ENCODE measurements at places on chromosomes 12 and 14.

DNA sequence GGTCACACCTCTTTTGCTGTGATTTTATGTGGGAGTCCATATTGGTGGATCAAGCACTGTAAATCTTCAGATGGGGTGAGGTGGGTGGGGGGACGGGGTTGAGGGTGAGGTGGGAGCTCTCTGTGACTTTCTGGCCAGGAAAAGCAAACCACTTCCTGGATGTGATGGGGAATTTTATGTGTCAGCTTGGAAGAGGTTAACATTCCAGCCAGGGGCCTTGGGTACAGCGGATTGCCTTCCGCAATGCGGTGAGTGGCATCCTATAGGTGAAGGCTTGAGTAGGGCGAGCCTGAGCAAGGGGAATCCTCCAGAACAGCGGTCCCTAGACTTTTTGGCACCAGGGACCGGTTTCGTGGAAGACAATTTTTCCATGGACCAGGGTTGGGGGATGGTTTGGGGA is 36.2 kb downstream of the DLK1 start:
- no peaks in the 10 kb centered on the region for H3K36me3 ChIP-seq
- no peak for DNase-seq
- H3K4me1 ChIP-seq: no peaks in the 10 kb centered on the region
- H3K4me3 ChIP-seq: no peak overlapping the region

DNA sequence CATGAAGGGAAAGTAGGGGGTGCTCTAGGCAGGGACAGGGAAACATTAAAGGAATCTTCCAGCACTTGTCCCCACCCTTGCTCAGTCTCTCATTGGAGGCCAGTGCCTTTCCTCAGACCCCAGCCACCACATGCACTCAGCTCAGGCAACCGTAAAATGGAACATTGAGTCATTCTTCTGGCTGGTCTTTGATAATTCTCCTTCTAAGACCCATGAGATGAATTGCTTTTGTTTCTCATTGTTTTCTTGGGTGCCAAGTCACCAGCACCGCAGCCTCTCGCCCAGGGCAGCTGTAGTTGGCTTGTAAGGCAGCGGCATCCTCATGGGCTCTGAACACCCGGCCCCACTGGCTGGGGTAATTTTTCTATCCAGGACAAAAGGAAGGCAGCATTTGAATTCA is 108.2 kb downstream of the PHETA1 start:
- no peaks in the 10 kb centered on the region for H3K36me3 ChIP-seq
- H3K27me3 ChIP-seq: no peaks in the 10 kb centered on the region
- H3K27ac ChIP-seq: no peak overlapping the region
- DNase-seq: no peak
- H3K4me1 ChIP-seq: peaks cover 1% of the 10 kb centered on the region
- H3K4me3 ChIP-seq: no peak overlapping the region

DNA sequence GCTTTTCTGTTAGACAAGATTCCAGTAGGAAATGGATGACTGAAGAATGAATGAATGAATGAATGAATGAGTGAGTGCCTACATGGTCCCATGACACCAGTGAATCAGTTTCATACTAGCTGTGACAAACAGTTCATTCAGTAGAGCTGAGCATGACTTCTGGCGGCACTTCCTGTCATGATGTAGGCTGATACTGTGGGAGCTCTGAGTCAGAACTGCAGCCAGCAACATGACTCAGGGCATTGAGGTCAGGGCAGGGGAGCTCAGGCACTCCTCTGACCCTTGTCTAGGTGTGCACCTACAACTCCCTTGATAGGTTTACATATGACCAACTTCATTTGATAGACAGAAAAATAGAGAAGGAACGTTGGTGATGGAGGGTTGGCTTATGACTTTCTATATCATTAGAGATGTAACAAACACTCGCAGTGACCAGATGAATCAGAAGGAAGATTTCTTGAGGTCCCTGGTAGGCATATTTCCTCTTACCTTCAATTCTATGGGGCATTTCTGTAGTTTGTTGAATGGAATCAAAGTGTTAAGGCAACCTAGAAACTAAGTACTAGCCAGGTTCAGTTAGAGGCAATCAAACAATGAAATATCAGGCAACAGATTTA is 139.3 kb upstream of the ARHGAP5 start:
- no peaks in the 10 kb centered on the region for H3K36me3 ChIP-seq
- DNase-seq: peak; percentile 74
- no peaks in the 10 kb centered on the region for H3K27me3 ChIP-seq
- H3K27ac ChIP-seq: peak overlapping the region; percentile 14
- H3K4me3 ChIP-seq: no peak overlapping the region

- no peak for DNase-seq
- H3K4me1 ChIP-seq: no peaks in the 10 kb centered on the region
- H3K27ac ChIP-seq: no peak overlapping the region
Measured at GRCh38 chr12:54463034-54463433, 10.4 kb downstream of the GTSF1 start.

DNA sequence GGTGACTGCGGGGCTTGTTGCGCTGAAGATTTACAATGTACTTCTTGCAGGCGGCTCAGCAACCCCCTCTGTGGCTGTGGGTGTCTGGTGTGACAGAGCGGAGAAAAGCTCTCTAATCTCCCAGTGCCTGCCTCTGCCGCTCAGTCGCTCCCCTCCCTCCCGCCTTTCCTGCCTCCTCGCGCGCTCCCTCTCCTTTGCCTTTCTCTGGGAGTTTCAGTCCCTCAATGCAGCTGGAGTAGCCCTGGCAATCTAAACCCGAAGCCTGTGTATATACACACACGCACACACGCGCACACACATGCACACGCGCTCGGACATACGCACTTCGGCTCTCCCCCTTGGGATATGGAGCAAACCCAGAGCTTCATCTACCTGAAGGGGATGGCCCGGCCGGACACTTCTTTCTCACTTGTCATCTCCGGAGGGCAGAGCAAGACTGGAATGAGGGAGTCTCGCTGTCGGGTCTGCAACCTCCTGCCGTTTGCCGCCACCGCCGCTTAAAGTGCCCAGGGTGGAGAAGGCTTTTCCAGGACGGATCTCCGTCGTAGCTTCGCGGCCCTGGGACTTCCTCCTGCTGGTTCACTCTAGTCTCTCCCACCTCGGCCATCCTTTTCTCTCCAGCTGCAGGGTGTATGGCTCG is 599 bp upstream of the TRHDE start:
- H3K36me3 ChIP-seq: peaks cover 4% of the 10 kb centered on the region
- H3K4me3 ChIP-seq: peak overlapping the region; percentile 26

DNA sequence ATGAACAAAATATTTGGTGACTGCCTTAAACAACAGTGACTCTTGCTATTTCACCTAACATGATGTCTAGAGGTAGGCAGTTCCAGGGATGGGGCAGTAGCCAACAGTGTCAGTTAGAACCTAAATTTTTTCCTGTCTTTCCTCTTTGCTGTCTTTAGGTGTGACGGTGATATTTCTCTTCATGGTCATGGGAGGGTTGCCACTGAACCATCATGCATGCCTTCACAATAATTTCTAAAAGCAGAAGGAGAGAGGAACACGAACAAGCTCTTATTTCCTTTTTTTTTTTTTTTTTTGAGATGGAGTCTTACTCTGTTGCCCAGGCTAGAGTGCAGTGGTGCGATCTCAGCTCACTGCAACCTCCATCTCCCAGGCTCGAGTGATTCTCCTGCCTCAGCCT is 2.4 kb downstream of the CCDC63 start:
- DNase-seq: no peak
- no peak overlapping the region for H3K4me3 ChIP-seq
- H3K36me3 ChIP-seq: no peaks in the 10 kb centered on the region
- H3K27ac ChIP-seq: no peak overlapping the region
- peaks cover 42% of the 10 kb centered on the region for H3K27me3 ChIP-seq
- H3K4me1 ChIP-seq: peaks cover 10% of the 10 kb centered on the region
